ENCODE measurements at places on chromosomes 5 and 9.

DNA sequence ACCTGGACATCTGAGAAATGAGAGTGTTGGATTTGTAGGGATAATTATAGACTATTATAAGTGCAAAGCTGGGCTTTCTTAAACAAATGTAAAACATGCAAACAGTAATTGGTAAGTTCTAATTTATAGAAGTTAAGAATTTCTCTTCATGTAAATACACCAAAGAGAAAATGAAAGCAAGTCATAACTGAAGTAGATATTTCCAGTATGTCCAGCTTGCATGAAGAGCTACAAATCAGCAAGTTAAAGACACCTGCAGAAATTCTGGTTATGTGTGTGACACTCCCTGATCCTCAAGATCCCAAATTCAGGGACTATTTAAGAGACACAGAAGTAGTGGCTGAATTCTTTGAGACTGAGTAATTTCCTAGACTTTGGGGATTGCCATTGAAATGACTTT, 308.9 kb downstream of the TLE4 start:
- no peak for DNase-seq

DNA sequence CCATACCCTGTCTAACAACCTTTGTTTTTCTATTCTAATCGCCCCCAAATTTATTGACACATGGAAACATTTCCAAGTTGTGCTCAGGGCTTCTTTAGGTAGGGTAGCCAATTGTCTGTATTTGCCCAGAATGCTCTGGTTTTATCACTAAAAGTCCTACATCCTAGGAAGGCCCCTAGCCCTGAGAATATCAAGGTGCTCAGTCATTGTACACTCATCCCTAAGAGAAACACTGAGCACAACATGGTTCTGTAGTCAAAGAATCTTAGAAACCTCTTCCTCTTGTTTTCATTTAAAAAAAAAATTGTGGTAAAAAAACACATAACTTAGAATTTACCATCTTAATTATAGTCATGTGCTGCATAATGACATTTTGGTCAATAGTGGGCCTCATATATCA, 69.0 kb upstream of the BASP1 start:
- DNase-seq = no peak

DNA sequence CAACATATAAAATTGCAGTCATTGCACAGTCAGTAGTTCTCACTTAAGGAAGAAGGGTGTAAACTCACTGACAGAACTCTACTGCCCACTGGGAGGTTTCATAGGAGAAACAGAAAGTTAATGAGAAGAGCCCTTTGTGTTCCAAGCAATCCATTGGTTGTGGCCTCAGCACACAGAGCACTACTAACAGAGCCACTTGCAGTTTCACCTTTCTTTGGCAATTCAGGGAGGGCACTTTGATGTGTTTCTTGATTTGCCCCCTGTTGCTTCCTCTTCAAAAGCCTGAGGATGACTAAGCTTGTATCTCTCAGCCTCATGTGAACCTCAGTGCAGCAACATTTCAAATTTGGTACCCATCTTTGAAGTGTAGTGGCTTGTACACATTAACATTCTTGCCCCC, 409.4 kb downstream of the DMRTA1 start:
- no peak for DNase-seq

GRCh38 chr9:68711281-68711680, 6.2 kb downstream of the PIP5K1B start:
- no peak for DNase-seq

DNA sequence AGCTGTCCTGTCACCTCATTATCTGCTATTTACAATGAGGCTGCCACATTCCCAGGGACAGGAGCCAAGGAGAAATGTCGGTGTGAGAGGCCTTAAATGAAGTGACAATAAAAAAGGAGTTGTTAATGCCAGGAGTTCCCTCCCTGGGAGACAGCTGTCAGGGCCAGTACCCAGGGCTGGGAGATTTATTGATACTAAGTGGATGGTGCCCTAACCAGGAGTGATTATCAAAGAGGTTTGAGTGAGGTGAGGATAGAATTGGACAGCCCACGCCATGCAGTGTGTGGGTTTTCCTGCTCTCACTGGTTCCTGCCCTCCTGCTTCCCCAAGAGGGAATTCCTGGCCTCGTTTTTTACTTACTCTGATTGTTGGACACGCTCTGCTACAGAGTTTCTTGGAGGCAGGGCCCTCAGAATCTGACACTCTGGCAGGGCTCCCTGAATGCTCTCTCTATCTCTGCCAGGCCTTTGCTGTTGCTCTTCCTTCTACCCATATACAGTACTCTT, 150.8 kb downstream of the GRIA1 start:
- DNase-seq = no peak

GRCh38 chr5:96243862-96244261, 189.2 kb downstream of the PCSK1 start:
- no peak for DNase-seq

GRCh38 chr5:177487975-177488374, 9.4 kb downstream of the PDLIM7 start:
- no peak for DNase-seq

GRCh38 chr9:110303133-110303532, 34.5 kb downstream of the TXNDC8 start:
- no peak for DNase-seq

DNA sequence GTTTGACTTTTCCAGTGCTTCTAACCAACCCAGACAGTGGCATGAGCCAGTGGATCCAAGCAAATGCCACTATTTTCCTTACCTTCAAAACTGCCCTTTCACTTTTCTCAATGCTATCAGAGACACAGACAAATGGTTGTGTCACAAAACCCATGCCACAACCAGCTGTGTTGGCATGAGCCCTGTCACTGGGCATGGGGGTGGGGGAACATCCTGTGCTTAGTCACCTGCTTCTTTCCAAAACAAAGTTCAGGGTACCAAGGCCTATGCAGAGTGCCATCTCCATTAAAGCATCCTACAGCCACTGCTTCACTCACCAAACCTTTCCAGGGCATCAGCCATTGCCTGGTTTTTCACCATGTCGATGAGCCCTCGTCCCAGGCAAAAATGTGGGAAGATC, 30.1 kb downstream of the NIPSNAP3B start:
- DNase-seq = no peak

GRCh38 chr5:126208691-126209090, 214.5 kb upstream of the GRAMD2B start:
- no peak for DNase-seq

GRCh38 chr9:131114084-131114535, 11.3 kb upstream of the NUP214 start:
- DNase-seq = no peak

GRCh38 chr5:40991168-40991980, 79.8 kb downstream of the MROH2B start:
- no peak for DNase-seq

DNA sequence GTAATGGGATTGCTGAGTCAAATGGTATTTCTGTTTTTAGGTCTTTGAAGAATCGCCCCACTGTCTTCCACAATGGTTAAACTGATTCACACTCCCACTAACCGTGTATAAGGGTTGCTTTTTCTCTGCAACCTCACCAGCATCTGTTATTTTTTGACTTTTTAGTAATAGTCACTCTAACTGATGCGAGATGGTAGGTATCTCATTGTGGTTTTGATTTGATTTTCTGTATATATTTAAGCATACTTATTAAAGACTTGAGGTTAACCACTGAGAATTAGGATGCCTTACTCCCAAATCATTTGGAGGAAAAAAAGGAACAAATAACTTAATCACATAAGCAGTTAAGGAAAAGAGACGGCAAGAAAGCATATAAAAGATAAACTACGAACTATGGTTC, 181.6 kb upstream of the FST start:
- DNase-seq = no peak

DNA sequence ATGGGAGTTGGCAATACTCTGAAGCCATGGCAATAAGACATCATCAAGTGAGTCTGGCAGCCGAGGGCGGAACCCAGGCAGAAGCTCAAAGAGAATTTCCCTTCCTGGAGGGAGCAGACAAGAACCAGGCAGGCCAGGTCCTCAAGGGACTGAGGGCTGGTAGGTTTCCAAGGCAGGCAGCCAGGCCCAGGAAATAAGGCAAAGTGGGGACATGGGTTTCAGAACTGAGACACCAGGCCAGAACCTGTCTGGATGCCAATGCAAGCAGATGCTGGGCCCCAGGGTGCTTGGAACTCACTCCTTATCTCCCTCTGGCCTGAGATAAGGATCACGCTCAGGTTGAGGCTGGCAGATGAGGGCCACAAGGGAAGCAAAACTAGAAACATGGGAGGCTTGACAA, 8.9 kb downstream of the TSSK1B start:
- DNase-seq = no peak

DNA sequence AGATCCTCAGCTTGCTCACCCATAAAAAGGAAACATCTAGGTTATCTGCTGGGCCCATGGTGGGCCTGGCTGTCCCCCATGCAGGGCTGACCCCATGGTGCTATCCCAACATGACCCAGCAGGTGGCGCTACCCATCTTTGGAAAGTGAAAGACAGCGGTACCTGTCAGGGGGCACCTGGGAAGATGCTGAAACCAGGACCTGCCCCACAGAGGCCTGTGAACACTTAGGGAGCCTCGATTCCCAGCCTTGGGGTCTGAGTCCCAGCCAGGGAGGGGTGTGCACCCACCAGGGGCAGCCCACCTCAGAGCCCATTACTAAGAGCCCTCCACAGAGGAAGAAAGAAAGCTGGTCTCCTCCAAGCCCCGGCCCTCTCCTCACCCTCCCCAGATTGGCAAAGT, 46.6 kb upstream of the IPPK start:
- DNase-seq = no peak

DNA sequence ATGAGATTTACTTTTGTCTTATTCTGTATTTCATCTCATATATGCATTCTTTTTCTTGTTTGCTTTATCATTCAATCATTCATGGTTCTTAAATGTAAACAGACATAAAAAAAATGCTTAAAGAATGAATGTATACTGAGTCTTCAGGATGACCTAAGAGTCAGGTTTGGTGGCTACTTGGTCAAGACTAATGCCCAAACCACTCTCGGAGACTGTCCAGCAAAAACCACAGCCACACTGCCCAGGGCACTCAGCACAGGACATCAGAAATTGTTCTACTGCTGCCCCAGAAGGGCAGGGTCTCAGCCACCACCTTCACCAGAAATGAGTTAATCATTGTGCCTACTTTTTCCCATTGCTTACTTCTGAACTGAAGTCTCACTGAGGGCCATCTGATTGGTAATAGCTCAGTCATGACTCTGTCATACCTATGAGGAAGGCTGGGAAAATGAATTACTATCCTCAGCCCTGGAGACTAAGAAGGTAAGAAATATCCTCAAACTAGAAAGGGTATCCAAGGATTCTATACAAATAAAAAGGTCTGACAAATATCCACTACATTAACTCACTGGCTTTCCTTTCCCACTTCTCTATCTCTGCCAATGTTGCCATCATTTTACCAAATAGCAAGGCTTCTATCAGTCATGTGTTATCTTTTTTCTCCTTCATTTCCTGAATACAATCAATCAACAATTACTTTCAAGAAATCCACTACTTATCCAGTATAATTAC, 236.1 kb downstream of the CETN3 start:
- DNase-seq = no peak

GRCh38 chr5:153367466-153367865, 123.0 kb upstream of the GRIA1 start:
- DNase-seq = no peak

- DNase-seq = no peak
These were observed 6.7 kb downstream of the CDC37L1 start for GRCh38 chr9:4686112-4686511.

DNA sequence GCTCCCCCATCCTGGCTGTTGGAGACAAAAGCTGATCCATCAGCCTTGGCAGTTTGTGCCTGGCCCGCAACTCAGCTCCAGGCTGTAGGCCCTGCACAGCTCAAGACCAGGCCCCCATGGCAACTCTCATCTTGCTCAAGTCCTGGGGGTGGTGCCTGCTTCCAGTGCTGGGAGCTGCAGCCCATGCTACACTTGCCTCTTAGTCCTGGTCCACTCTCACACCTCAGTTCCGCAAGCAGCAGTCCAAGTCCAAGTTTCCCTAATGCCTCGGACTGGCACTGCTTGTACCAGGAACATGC, 14.2 kb downstream of the AHRR start:
- no peak for DNase-seq

- DNase-seq = no peak
These were observed 26.7 kb downstream of the LHX2 start for GRCh38 chr9:124038239-124038638.

DNA sequence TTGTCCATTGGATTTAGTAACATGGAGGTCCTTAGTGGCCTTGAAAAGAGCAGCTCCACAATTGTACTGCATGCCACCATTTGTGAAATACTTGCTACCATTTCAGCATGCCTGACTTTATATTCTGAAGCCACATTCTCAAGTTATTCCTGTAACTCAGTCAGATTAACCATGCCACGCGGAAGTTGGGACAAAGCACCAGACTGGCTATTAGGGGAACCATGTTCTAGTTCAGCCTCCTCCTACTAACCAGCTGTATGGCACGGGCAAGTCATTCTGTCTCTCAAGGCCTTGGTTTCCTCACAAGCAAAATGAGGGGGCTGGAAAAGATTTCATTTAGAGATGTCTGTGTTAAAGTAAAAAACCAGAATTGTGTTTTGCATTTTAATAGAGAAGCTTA, 418.0 kb downstream of the PLK2 start:
- DNase-seq = no peak

GRCh38 chr5:127385936-127386335, 95.3 kb downstream of the MEGF10 start:
- no peak for DNase-seq

DNA sequence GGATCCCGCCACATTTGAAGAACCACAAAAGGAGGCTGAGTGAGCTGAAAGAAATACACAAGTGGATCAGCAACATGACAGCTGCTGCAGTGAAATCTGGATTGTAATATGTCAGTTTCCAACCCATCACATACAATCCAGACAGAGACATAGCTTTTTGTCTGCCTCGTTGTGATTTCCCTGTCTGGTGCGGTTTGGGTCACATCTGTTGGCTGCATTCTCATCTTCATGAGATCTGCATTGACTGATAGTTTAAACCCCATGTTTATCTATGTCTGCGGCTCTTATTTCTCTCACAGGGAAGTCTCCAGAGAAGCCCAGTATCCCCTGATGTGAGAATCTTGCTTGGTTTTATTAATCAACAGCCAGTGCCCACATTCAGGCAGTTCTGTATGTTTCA, 403.1 kb upstream of the ZNF608 start:
- DNase-seq = no peak

DNA sequence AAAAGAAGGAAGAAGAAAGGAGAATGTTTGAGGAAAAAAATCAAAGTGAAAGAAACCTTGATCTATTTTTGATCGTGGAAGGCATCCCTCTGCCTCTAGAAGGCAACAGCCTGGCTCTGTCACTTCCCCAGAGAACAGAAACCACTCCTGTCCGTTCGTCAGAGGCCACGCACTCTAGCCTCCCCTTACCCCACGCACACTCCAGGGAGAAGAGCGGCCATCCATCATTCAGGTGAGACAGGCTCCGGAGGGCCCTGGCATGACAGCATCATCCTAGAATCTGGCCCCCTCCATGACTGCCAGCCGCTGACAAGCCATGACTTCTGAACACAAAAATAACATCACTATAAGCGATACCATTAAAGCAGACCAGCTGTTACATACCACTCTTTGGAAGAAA, 135.8 kb downstream of the ROR2 start:
- no peak for DNase-seq

GRCh38 chr5:175629261-175629660, 28.6 kb upstream of the HRH2 start:
- peak; percentile 92 for DNase-seq

- no peak for DNase-seq
These were observed 780 bp downstream of the CDC37L1 start for GRCh38 chr9:4680173-4680525.
